ENCODE measurements at places on chromosomes 13 and 19.

GRCh38 chr19:43638995-43639518 lies 593 bp downstream of the CADM4 start:
- no peak for DNase-seq

GRCh38 chr13:69921156-69921555 lies 186.5 kb upstream of the ATXN8OS start:
- DNase-seq = no peak

- DNase-seq = peak; percentile 58
These were observed 2.8 kb downstream of the MAMSTR start for GRCh38 chr19:48716562-48717291.

DNA sequence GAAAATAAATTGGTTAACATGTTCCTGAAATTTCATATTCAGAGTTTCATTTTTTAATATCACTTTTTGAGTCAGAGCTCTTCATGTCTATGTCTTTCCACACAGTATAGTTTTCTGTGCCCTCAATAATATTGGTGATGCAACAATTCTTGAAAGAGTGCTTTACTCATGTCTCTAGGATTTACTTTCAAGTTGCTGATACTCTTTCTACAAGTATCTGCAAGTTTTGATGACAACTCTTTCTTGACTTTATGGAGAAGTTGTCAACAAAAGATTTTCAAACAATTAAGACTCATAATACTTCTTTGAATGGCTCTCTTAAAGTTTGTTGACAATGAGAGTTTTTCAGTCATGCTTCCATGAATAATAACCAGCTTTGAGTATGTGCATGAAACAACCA lies 561.7 kb downstream of the DIAPH3 start:
- no peak for DNase-seq

DNA sequence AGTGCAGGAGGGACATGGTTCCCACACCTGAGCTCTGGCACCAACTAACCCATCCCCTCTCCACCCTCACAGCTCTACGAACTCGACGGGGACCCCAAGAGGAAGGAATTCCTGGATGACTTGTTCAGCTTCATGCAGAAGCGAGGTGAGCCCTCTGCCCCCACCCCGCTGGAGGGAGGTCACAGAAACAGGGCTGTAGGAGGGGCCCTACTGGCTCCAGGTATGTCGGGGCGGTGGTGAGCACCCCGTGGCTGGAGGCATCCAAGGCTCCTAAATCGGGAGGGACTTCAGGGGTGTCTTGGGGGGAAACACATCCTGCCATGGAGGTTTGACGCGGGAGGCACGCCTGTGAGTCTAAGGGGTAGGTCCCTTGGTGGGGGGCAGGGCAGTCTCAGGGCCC lies 24.1 kb upstream of the WDR18 start:
- no peak for DNase-seq

GRCh38 chr19:6577476-6578125 lies 13.3 kb downstream of the CD70 start:
- no peak for DNase-seq
